ENCODE measurements at places on chromosomes 7 and 10. TPM values are rescaled to one million over a fixed set of nuclear protein-coding genes. Genes with fewer than 3 reads are reported as not detected.

The LHFPL3 gene
- not detected for polyA plus RNA-seq

The AASS gene
- polyA plus RNA-seq, result 6.0 TPM

The ECHDC3 gene
- 36.5 TPM for polyA plus RNA-seq

The ITPRID1 gene
- not detected for polyA plus RNA-seq

The ZNF239 gene
- 0.61 TPM for polyA plus RNA-seq

The CLDN4 gene
- polyA plus RNA-seq, result 124 TPM

The GBX1 gene
- not detected for polyA plus RNA-seq

The VWDE gene
- 2.8 TPM for polyA plus RNA-seq

The TSPAN13 gene
- 10.8 TPM for polyA plus RNA-seq

The MALRD1 gene
- 0.14 TPM for polyA plus RNA-seq

The SVIL gene
- 22.3 TPM for polyA plus RNA-seq

The IDI2 gene
- polyA plus RNA-seq, result not detected

The GNGT1 gene
- not detected for polyA plus RNA-seq

The SPDYE9 gene
- polyA plus RNA-seq, result not detected

The CYP2C9 gene
- 8.7 TPM for polyA plus RNA-seq

The PTER gene
- 1.8 TPM for polyA plus RNA-seq

The A1CF gene
- not detected for polyA plus RNA-seq

The TMEM176B gene
- polyA plus RNA-seq, result 15.6 TPM

The LFNG gene
- polyA plus RNA-seq, result 12.0 TPM

The CPXM2 gene
- 4.2 TPM for polyA plus RNA-seq

The ANKRD61 gene
- polyA plus RNA-seq, result 0.04 TPM

The SEMA3E gene
- 0.14 TPM for polyA plus RNA-seq

Measured in esophagus (tissue), 2 donors.